BJ (cell line): ENCODE measurements at places on chromosomes 4 and X.

GRCh38 chr4:126906466-126906865, 726.3 kb upstream of the INTU start:
- DNase-seq: no peak

- DNase-seq: no peak
These were observed 207.7 kb downstream of the SOWAHB start for GRCh38 chr4:76690011-76690905.

DNA sequence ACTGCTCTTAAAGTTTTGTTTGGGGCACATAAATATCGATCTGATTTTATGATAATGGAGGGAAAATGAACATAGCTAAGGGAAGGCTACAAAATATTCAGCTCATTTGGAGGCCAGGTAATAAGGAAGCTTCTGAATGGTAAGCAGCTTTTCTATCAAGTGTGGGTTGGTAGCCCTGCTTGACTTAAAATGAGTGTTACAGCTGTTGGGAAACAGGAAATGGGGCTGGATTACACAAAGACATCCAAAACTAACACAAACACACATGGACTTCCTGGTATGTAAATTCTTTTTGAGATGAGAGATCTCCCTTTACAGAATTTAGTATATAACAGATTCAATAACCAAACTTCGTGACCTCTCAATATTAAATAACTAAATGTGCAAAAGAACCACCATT, 58.0 kb downstream of the FGF16 start:
- no peak for DNase-seq

DNA sequence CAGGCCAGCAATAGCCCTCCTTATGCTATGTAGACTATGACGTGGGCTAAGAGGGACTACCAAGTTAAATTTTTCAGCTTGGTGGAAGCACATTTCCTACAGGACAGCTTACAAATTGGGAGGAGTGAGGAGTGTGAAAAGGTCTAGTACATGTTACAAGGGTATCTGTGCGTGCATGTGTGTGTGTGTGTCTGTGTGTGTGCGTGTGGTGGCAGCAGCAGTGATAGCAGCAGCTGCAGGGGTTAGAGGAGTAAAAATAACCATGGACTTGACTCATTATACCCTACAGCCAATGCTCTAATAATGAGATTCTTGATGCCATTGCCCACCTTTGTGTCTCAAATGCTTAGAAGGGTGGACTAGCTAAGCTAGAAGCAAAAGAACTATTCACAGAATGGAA, 88.6 kb downstream of the SLC9A7 start:
- DNase-seq: no peak

DNA sequence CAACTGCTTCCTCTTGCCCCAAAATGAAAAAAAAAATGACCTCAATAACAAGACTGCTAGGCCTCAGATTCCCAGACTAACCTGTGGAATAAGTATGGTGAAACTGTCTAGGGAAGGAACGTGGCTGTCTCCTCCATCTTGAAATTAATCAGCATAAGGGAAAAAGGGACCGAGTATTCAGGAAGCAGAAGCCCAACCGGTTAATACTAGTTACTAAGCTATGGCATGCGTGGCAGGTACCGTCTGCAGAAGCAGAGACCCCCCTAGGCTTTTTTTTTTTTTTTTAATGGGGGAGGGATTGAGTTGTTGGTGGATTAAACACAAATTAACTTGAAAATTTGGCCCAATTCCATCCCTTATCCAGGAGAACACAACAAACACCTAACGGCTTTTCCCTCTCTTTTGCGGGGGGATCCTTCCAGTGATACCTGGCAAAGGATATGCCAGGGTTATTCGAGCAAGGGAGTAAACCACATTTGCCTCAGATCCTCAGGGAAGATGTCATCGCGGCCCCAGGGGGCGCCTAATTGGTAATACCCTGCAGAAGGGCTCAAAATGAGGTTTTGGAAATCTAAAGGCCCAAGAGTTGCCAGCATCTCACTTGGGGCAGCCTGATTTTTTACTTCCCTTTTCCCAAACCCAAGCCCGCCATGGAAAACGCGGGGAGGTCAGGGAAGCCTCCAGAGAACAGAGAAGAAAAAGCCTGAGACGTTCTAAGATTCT, 893 bp downstream of the RLIM start:
- DNase-seq: no peak

GRCh38 chr4:253936-254756, 51.1 kb downstream of the ZNF732 start:
- DNase-seq: no peak

DNA sequence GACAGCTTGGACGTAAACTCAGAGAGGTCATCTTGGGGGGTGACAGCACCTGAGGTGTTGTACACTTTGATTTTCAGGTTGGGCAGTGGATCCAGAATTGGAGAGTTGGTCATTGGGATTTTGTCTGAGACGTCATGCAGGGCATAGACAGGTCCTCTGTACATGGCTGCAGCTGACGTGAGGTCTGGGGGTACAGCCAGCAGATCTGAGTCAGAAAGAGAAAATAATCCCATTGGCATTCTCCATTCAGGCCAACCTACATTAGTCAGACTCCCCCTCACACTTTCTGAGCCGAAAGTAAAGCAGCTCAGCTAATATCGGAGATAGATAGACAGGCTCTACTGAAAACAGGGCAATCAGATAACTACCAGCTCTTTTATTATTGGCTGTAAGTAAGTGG, 329.7 kb downstream of the UNC5C start:
- DNase-seq: no peak

GRCh38 chr4:35950442-35950841, 293.9 kb downstream of the ARAP2 start:
- no peak for DNase-seq

- no peak for DNase-seq
These were observed 61.2 kb downstream of the STARD8 start for GRCh38 chrX:68708503-68709290.

GRCh38 chrX:41857670-41858069, 65.7 kb downstream of the CASK start:
- DNase-seq: no peak
